ENCODE measurements at places on chromosomes 4 and X.

GRCh38 chr4:7394681-7395451 is 39.9 kb downstream of the PSAPL1 start:
- DNase-seq = no peak

DNA sequence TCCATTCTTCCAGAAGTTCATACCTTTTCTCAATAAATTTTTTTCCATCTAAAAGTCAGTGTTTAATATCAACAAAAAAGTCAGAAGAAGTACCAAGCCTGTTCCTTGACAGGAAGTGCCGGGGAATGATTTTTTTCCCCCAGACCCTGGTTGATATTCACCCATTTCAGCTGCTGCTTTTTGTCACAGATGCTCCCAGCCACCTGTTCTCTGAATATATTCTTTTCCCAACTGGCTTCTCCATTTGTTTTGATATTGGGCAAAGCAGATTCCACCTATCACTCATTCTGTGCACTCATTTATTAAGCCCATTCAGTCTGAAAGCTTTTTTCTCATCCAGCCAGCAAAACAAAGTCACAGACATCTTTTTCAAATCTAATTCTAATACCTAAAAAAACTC is 139.9 kb downstream of the FRMPD4 start:
- no peak for DNase-seq

DNA sequence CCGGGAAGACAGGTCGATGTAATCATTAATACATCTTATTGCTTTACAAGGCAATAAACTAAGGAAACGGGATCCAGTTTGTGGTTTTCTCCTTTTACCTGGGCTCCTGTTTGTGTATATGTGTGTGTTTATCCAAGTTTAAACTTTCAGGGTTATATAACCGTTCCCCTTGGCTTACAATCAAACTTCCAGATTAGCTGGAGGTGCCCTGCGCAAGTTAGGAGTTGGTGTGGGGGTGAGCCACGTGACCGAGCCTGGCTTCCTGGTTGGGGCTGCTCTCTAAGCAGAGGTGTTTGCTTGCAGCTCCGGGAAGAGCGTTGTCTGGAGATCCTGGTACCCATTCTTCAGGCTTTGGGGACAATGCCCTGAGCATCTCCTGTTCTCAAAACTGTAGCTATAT is 129.2 kb downstream of the FHDC1 start:
- DNase-seq = no peak

DNA sequence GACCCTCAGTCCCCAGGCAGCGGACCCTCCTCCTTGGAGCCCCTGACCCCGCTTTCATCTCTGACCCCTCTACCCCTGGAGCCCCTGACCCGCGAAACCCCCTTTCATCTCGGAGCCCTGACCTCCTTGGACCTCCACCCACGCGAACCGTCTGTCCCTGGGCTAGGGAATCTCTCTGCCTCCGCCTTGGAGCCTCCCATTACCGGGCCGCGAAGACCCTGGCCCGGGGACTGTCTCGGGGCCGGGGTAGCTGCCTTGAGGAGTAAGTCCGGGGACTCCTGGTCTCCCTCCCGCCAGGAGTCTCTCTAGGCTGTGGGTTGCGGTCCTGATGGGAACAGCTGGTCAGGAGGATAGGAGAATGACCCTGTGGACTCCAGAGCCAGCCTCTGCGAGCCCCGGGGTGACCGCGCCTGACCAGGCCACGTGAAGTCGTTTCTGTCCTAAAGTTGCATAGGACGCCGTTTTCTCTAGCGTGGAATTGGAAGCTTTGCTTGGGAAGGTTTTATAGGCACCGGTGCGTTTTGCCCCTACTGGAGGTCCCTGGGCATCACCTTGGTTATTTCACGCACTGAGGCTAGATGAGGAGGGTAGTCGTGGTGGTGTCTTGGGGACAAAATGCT is 824 bp downstream of the TBC1D14 start:
- DNase-seq = no peak

DNA sequence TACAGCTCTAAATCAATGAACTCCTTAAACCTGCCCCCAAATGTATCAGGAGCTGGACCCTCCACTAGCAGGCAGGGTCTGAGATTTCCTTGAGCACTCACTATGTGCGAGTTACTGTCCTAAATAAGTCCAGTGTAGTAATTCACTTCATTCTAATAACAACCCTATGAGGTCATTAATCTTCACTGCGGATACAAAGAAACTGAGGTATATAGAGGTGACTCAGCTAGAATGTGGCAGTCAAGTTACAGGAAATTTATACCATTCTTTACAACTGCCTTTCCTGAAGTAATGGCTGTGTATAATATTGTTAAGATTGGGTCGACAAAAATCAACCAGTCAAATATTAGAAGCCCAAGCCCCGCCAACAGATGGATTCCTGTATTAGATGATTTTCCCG is 473.9 kb upstream of the FTHL17 start:
- no peak for DNase-seq

DNA sequence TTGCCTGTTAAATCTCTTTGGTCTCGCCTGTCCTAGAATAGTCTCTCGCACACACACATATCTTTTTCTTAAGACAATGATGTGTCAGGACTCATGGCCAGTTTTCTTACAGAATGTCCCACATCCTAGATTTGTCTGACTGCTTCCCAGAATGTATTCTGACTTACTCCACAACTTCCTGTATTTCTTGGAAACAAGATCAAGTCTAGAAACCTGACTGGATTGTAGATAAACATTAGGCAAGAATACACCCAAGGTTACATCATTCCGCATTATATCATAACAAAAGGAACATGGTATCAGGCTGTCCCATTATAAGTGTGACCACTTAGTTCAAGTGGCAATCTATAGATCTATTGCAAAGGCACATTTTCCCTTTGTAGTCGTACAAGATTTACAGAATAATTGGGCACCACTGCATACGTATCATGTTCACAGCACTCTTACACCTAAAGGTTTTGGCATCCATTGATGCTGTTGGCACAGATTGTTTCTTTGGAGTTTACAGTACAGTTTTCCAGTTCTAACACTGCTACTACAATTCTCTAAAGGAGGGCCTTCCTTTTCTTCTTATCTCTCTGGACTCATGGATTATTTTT is 56.4 kb downstream of the FBXW7 start:
- DNase-seq = no peak

DNA sequence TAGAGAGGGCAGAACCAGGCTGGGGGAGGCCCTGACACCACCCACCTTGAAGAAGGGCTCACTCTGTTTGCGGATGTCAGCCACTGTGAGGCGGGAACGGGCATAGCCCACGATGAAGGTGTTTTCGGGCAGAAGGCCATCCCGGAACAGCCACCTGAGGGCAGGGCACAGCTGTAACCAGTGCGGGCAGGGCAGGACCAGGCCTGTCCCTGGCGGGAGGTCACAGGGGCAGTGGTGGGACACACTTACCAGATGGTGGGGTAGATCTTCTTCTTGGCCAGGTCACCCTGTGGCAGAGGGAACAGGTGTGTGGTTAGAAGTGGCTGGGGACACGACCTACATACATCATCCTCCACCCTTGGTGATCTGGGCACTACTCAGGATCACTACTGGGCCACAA is 10.8 kb downstream of the G6PD start:
- no peak for DNase-seq

GRCh38 chrX:750263-750662 is 119.7 kb downstream of the SHOX start:
- DNase-seq = no peak

- DNase-seq = no peak
Measured at GRCh38 chr4:47425628-47426027, 37.9 kb downstream of the COMMD8 start.

GRCh38 chr4:112808001-112808400 is 171.1 kb downstream of the LARP7 start:
- DNase-seq = no peak

DNA sequence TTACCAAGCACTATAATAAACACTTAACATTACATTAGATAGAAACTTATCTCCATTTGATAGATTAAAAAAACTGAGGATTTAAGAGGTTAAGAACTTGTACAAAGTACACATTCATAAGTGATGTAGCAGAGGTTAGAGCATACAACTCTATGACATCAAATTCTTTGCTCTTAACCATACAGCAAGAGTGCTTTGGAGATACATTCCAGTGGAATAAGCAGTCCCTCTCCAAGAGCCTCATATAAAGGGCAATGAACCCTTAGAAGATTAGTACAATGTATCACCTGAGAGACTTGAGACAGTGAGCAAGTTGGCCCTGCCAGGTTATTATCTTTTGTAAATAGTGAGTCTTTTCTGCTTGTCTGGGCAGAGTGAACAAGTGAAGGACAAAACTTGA is 600.4 kb upstream of the CT83 start:
- DNase-seq = no peak

GRCh38 chrX:153769865-153770600 is 6.0 kb downstream of the PLXNB3 start:
- no peak for DNase-seq

DNA sequence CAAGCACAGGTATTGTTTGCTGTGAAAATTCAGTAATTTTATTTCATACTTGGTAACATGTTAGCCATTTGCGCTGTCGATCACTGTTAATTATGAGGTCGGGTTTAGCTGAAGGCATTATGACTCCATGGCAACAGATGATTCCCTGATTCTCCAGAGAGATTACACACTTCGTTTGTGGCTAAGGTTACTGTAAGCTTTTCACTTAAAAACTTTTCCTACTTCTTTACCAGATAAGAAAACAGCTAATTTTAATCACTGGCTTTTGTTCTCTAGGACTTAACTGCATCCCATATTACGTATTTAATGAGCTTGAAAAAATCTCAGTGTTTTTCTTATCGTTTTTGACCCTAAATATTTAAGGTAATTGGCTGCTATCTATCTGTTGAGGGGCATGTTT is 2.1 kb downstream of the GSTCD start:
- DNase-seq = no peak

- no peak for DNase-seq
Measured at GRCh38 chr4:102334624-102335023, 10.7 kb downstream of the SLC39A8 start.

All from stimulated activated CD4-positive, alpha-beta T cell treated with anti-CD3 and anti-CD28 coated beads, Interleukin-15, amount 100 ng/mL, for 1 hour (primary cell).